Stimulated activated CD4-positive, alpha-beta T cell treated with anti-CD3 and anti-CD28 coated beads, Interleukin-1b, Interleukin-23, amount 100 ng/mL, for 48 hours (primary cell): ENCODE measurements at places on chromosomes 1 and 21.

- no peak for DNase-seq
Measured at GRCh38 chr1:64248065-64248464, 44.6 kb downstream of the UBE2U start.

GRCh38 chr1:224640587-224640986, 24.5 kb downstream of the CNIH3 start:
- no peak for DNase-seq

DNA sequence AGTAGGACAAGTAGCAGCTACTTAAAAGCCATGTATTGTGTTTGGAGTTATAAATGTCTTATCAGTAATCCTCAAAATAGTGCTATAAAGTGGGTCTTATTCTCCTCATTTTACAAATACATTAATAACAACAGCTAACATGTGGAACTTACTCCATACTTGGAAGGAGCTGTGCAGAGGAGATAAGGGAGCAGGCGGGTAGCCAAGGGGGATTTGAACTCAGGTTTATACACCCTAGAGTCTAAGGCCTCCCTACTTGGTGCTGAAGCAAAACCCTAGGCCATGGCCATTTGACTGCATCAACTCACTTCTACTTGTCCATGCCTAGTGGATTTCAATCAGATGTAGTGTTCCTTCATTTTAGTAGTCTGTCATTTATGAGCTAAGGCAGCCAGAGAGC, 72.1 kb downstream of the LMO4 start:
- no peak for DNase-seq

DNA sequence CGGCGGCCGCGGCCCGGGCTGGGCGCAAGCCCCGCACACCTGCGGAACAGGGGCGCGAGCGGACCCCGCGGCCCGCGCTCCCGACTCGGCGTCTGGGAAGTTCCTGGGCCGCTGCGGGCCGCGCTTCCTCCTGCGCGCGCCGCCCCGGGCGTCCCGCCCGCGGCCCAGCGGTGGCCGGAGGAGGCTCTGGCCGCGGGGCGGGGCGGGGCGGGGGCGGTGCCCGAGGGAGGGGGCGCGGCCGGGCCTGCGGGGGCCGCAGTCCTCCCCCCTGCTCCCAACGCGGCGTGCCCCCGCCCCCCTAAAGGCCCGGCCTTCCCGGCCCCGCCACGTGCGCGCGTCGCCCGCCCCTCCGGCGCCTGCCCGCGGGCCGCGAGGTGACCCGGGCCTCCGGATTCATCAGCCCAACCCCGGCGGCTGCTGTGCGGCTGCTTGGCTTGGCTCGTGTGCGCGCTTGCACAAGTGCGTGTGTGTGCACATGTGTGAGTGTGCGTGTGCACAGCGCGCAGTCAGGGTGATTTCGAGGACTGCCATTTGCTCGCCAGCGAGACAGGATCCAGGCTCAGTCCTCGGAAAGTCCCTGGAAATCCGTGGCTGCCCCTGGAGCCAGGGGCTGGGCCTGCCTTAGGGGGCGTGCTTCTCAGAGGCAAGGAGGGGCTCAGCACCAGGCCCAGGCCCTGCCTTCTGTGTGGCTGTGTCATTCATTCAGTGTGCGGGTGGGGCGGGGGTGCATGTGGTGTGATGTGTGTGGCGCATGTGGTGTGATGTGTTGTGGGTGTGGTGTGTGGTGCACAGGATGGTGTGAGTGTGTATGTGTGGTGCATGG, at the start of gene C2CD2:
Gene C2CD2 (minus strand): TSS at position 188 of the 823 bp plus-strand sequence. CDS start 370 bp downstream, outside the sequence.
- DNase-seq = peak; percentile 38

DNA sequence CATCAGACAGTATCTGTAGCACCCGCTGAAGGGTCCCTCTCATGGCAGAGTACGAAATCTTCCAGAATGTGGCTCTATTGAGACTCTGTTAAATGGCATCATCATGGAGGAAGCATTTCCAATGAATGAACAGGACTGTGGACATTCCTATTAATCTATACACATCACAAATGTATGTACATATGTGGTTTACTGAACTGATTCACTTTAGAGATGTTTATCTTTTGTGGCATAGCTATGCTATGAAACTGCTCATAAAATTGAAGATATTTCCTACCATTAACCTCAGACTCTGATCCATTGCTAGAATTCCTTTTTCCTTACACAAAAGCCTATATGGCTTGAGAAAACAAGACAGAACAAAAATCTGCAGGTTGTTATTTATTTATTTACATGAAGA, 259.6 kb upstream of the RRP15 start:
- no peak for DNase-seq

GRCh38 chr1:171799166-171799565, 17.7 kb downstream of the METTL13 start:
- no peak for DNase-seq

DNA sequence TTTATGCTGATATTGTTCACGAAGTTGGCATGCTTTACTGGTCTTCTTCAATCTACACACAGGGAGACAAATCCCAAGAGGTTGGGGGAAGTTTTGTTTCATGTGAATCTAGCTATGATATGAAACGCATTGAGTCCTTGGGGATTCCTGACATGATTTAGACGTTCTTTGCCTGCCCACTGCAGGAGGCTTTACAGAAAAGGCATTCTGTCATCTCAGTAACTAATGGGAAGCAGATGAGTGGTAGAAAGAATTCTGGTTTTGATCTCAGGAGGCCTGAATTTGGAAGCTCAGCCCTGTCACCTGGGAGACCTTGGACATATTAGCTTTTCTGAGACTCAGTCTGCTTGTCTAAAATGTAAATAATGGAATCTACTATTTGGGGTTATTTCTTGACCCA, 383.0 kb upstream of the NFIA start:
- DNase-seq = no peak

- no peak for DNase-seq
Measured at GRCh38 chr21:36757196-36757595, 58.3 kb downstream of the SIM2 start.

- peak; percentile 52 for DNase-seq
Measured at GRCh38 chr1:8510041-8510823, 192.3 kb downstream of the SLC45A1 start.

GRCh38 chr1:215082532-215083382, at the start of gene KCNK2:
Gene KCNK2, plus strand, starts transcription at chr1:215082737. Its CDS starts 649 bp downstream, at chr1:215083386.
- no peak for DNase-seq

DNA sequence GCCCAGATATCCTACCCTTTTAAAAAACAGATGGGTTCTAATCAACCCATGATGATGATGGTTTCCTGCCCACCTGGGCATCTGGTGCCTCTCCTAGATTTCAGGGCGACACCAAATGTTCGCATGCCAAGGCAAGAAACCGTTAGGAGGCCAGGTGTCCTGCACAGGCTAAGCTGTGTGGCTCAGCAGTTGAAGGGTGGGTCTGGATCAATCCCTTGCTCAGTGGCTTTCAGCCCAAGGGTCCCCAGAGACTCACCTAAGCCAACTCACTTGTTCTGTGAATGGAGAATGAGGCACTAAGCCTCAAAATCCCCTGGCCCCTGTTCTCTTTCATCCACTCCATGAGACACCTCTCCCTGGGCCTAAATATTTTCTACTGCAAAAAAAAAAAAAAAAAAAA, 169.1 kb upstream of the EDN2 start:
- DNase-seq = no peak

- DNase-seq = no peak
Measured at GRCh38 chr1:227357171-227357926, 39.1 kb upstream of the CDC42BPA start.

- DNase-seq = no peak
Measured at GRCh38 chr1:1233567-1233892, 1.5 kb downstream of the B3GALT6 start.

DNA sequence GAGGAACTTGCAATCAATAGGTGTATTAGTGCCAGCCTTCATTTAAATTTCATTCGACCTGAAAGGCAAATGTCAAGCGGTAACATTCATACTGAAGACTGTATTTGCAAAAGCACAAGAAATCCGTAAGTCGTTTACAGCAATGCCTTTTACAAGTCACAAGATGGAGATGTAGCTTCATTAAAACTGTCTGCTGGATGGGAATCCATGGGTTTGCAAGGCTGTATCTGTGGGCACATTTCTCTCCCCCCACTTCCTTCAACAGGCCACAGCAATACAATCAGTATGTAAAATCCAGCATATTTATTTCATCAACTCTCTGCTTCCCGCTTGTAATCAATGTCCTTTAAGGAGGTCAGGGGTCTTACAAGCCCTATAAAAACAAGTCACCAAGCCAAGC, 147.1 kb downstream of the SLC45A1 start:
- DNase-seq = no peak

- no peak for DNase-seq
Measured at GRCh38 chr1:2805801-2806430, 4.4 kb upstream of the TTC34 start.

GRCh38 chr1:114716304-114717170, at the start of gene NRAS:
Gene NRAS, minus strand, starts transcription at chr1:114716771. Its CDS starts 611 bp downstream, at chr1:114716160.
- peak; percentile 94 for DNase-seq

DNA sequence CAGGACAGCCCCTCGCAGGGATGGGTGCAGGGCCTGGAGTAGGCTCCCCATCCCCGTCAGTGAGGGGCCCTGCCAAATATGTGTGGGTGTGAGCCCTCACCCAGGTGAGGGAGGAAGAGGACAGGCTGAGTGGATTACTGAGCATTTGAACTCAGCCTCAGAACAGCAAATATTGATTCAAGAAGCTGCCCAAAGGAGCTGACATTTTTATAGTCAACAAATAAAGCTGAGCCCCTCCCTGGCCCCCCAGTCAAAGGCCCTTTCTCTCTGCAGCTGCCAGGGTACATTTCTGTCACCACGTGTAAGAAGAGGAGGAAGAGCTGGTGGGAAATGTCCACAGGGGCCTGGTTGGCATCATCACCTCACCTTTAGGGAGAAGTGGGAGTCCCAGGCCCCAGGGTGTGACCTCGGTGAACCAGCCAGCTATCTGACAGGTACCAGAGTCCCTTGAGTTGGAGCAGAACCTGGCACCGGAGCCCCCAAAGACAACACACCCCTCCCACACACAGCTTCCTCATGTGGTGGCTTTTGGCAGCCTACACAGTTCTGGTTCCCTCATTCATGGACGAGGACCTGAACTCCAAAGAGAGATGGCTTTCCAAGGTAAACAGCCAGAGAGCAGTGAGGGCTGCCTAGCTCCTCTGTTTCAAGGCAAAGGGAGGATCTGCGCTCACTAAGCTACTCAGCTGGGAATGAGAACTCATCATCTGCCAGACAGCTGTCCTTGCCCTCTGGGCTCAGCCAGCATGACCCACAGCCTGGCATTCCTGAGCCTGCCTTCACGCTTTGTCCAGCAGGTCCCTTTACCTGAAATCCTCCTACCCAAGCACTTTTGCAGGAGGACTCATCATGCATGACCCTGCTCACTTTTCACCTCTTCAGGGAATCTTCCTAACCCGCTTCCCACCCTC, 43.0 kb upstream of the TENT5C start:
- DNase-seq = no peak

DNA sequence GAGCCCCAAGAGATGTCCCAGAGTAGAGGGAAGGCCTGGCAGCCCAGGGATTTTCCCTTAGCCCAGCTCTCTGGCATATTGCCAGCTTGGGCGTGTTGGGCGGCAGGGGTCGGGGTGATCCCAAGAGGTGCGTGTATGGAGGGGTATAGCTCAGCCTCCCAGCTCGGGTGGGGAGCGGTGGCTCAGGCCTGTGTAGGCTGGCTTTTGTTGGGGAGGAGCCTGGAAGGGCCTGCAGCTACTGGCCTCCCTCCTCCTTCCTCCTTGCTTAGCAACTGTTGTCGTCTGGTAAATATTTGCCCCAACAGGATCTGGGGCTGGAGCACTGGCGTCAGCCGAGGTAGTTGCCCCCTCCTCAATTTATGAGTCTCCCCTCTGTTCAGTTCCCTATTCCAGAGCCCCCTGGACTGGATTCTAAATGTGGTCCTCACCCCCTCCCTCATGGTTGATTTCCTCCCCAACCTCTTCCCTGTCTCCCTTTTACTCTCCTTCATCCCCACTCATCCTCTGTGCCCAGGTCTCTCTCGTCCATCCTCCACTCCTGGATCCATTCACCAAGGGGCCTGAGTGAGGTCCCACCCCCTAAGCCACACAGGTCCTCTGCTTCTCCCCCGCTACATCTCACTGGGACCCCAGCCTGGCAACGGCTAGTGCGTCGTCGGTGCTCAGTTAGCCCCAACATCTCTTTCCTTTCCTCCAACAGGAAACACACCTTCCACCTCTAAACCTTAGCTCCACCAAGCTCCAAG, 10.3 kb upstream of the LMNA start:
- peak; percentile 37 for DNase-seq

GRCh38 chr1:223228201-223228600, 85.2 kb upstream of the TLR5 start:
- no peak for DNase-seq

- no peak for DNase-seq
Measured at GRCh38 chr1:49028396-49028795, 251.7 kb upstream of the BEND5 start.

DNA sequence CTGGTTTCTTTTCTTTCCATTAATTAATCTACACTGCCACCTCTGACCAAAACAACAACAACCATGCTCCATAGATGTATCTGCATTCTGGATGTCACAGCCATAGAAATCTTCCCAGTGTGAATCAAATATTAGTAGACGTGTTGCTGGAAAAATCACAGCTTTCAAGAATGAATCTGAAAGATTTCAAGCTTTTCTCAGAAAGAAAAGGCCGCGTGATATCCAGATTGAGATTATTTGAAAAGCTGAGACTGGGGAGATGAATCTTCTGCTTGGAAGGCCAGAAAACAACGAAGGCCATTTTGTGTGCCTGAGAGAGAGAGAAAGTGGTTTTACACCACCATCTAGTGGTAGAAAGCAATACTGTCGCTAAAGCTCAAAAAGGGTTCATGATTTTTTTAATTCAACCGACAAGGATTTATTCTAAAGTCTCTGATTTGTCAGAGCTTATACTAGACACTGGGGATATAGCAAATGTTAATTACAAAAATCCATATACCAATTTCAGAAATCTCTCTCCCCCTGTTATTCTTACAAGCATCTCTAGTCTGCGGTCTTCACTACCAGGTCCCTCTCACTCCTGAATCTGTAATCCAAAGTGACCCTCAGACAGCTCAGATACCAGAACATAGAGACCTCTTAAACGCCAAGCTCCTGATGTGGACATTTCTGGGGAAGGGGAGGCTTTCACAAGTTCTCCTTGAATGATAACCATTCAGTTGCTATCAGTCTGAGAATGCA, 87.5 kb upstream of the SGIP1 start:
- peak; percentile 14 for DNase-seq

- DNase-seq = no peak
Measured at GRCh38 chr1:3504822-3505153, 50.3 kb downstream of the ARHGEF16 start.

GRCh38 chr1:112674986-112675727, 698 bp downstream of the MOV10 start:
- peak; percentile 29 for DNase-seq

- DNase-seq = no peak
Measured at GRCh38 chr1:77421504-77422233, 139.8 kb downstream of the AK5 start.

- DNase-seq = no peak
Measured at GRCh38 chr1:244614879-244615278, 38.0 kb upstream of the DESI2 start.

- DNase-seq = no peak
Measured at GRCh38 chr1:221575605-221576004, 166.3 kb downstream of the DUSP10 start.
